ENCODE measurements at places on chromosomes 5 and 9. TPM values are rescaled to one million over a fixed set of nuclear protein-coding genes. Genes with fewer than 3 reads are reported as not detected.

DNA sequence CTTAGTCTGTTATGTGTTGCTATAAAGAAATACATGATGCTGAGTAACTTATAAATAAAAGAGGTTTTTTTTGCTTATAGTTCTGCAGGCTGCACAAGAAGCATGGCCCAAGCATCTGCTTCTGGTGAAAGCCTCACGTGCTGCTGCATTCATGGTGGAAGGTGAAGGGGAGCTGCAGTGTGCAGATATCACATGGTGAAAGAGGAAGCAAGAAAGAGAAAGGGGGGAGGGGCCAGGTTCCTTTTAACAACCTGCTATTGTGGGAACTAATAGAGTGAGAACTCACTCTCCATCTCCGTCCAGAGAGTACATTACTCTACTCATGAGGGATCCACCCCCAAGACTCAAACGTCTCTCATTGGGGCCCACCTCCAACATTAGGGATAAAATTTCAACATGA lies 12.5 kb upstream of the PARP8 start:
- H3K27me3 ChIP-seq, result no peaks in the 10 kb centered on the region
- no peak for DNase-seq
- H3K4me3 ChIP-seq, result no peak overlapping the region
- peaks cover 18% of the 10 kb centered on the region for H3K4me1 ChIP-seq
- no peak overlapping the region for H3K27ac ChIP-seq

GRCh38 chr5:146832985-146833732 lies 45.4 kb downstream of the PPP2R2B start:
- no peak for DNase-seq
- H3K27ac ChIP-seq, result no peak overlapping the region
- no peaks in the 10 kb centered on the region for H3K27me3 ChIP-seq
- H3K4me3 ChIP-seq, result no peak overlapping the region
- no peaks in the 10 kb centered on the region for H3K4me1 ChIP-seq

GRCh38 chr5:42719034-42719433 lies 37.6 kb upstream of the CCDC152 start:
- no peak overlapping the region for H3K27ac ChIP-seq
- no peak for DNase-seq
- H3K4me3 ChIP-seq, result no peak overlapping the region
- no peaks in the 10 kb centered on the region for H3K4me1 ChIP-seq
- H3K36me3 ChIP-seq, result no peaks in the 10 kb centered on the region

DNA sequence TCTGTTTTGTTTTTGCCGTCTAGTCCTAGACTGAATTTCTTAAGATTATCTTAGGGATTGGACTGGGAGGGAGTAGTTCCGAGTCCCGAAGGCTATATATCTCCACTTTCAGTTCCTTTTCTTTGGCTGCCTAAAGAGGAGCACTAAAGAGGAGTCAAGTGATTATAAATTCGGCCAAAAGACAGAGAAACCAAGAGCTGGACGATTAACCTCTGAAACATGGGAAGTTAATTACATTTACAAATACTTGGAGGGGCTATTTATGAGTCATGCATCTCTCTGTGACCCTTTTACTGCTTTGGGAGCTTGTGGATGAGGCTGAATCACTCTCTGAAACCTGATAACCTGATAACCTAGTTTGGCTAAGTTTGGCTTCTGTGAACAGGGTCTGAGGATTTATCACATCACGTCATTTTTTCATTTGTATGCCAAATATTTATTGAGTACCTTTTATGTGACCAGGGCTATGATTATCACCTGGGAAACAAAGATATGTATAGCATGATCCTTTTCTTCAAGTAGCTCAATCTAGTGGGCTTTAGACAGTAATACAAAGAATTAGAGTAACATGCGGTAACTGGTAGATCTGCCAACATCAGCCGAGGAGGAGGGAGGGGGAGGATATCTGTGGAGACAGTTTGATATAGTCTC lies 180.9 kb downstream of the CD180 start:
- no peak for DNase-seq
- peaks cover 61% of the 10 kb centered on the region for H3K4me1 ChIP-seq
- peak overlapping the region; percentile 54 for H3K4me3 ChIP-seq
- H3K27ac ChIP-seq, result peak overlapping the region; percentile 96
- peaks cover 6% of the 10 kb centered on the region for H3K36me3 ChIP-seq
- H3K27me3 ChIP-seq, result no peaks in the 10 kb centered on the region

GRCh38 chr5:169064093-169064492 lies 236.8 kb downstream of the SLIT3 start:
- peaks cover 72% of the 10 kb centered on the region for H3K27me3 ChIP-seq
- no peaks in the 10 kb centered on the region for H3K4me1 ChIP-seq
- no peak overlapping the region for H3K27ac ChIP-seq
- no peaks in the 10 kb centered on the region for H3K36me3 ChIP-seq

GRCh38 chr9:83449983-83450382 lies 88.2 kb downstream of the FRMD3 start:
- H3K36me3 ChIP-seq, result no peaks in the 10 kb centered on the region
- no peaks in the 10 kb centered on the region for H3K27me3 ChIP-seq
- no peak for DNase-seq
- H3K4me1 ChIP-seq, result no peaks in the 10 kb centered on the region

TPM2 gene
- 60.0 TPM for total RNA-seq

DNA sequence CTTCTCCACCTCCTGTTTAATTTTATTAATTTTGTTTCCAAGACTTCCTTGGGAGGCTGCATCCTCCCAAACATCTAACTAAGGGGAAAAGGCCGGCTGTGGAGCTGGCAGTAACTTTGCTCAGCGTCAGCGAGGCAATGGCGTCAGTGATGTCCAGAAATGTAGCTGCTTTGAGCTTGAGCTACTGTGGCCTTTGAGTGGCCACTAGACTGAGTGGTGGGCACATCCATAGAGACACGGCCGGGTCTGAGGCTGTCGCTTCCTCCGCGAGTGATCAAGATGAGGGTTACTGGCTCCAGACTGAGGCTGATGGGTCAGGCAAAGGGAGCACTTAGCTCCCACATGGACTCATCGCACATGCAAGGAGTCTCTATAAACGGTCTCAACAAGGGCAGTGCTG lies 277.0 kb downstream of the HSPA4 start:
- H3K27ac ChIP-seq, result no peak overlapping the region
- no peak for DNase-seq
- no peak overlapping the region for H3K4me3 ChIP-seq
- no peaks in the 10 kb centered on the region for H3K4me1 ChIP-seq
- H3K36me3 ChIP-seq, result no peaks in the 10 kb centered on the region
